ENCODE measurements at places on chromosomes 16 and 17. TPM values are rescaled to one million over a fixed set of nuclear protein-coding genes. Genes with fewer than 3 reads are reported as not detected.

DNA sequence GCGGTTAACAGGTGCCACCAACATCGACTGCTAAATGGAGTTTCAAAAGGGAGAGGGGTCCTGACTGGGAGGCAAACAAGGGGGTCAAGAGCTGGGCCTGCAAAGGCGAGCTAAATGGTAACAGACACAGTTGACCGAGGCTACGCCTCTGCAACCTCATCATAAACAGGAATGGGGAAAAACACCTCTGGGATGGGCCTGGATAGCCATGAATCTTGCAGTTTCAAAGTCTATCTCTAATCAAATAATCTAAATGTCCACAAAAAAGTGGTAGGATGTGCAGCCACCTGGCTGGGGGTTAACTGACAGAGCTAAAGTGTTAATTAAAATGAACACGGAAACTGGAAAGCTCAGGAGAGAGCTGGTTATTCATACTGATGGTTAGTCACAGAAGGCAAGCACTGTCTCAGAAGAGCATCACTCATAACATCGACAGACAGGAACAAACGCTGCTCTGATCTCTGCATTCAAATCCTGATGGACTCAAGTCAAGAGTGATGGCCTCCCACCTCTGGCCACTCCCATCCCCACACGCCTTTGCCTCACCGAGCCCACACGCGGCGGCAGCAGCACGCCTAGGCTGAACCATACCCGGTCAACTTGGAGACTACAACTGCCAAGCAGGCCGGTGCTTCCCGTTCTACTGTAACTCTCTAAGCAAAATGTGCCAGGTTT is 56.3 kb downstream of the CREBBP start:
- no peak overlapping the region for H3K27ac ChIP-seq
- H3K4me1 ChIP-seq: peaks cover 8% of the 10 kb centered on the region
- no peaks in the 10 kb centered on the region for H3K27me3 ChIP-seq

DNA sequence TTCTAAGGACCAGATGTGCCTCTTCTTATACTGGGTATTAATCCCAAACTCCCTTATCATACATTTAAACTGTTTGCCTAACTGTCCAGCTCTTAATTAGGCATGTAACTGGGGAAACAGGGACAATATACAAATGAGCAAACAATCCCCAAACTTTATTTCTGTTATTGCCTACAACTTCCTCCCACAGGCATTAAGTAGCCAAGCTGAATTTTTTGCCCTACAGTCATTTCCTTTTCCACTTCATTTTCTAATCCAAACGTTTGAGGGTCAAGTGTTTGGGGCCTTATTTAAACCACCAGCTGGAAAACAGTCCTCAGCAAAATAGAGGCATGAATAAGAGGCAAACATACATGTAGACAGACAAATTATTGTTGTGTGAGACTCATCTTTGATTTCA is 77.4 kb upstream of the CCL2 start:
- peaks cover 2% of the 10 kb centered on the region for H3K4me1 ChIP-seq
- H3K27me3 ChIP-seq: no peaks in the 10 kb centered on the region
- no peak overlapping the region for H3K4me3 ChIP-seq
- no peaks in the 10 kb centered on the region for H3K36me3 ChIP-seq

- no peaks in the 10 kb centered on the region for H3K27me3 ChIP-seq
- no peak for DNase-seq
- peaks cover 1% of the 10 kb centered on the region for H3K36me3 ChIP-seq
Measured at GRCh38 chr16:20847550-20847949, 41.2 kb downstream of the REXO5 start.

Gene SOST
- 21.7 TPM for total RNA-seq

GRCh38 chr17:72702998-72703397 is 389.5 kb downstream of the SLC39A11 start:
- H3K4me3 ChIP-seq: no peak overlapping the region
- H3K36me3 ChIP-seq: no peaks in the 10 kb centered on the region
- H3K27ac ChIP-seq: no peak overlapping the region
- no peak for DNase-seq

- no peak overlapping the region for H3K4me3 ChIP-seq
- no peaks in the 10 kb centered on the region for H3K27me3 ChIP-seq
- no peaks in the 10 kb centered on the region for H3K36me3 ChIP-seq
- peaks cover 8% of the 10 kb centered on the region for H3K4me1 ChIP-seq
Measured at GRCh38 chr16:89446136-89446974, 44.0 kb downstream of the ANKRD11 start.

Gene C17orf78
- total RNA-seq: not detected

- H3K4me3 ChIP-seq: no peak overlapping the region
- H3K27ac ChIP-seq: no peak overlapping the region
- H3K4me1 ChIP-seq: peaks cover 5% of the 10 kb centered on the region
- no peak for DNase-seq
Measured at GRCh38 chr16:53773150-53773846, 69.3 kb downstream of the FTO start.

GRCh38 chr16:10964891-10965326 is 20.5 kb downstream of the CLEC16A start:
- no peaks in the 10 kb centered on the region for H3K27me3 ChIP-seq
- H3K36me3 ChIP-seq: no peaks in the 10 kb centered on the region
- H3K4me3 ChIP-seq: no peak overlapping the region
- no peak overlapping the region for H3K27ac ChIP-seq
- no peaks in the 10 kb centered on the region for H3K4me1 ChIP-seq

Gene KRT33A
- not detected for total RNA-seq

GRCh38 chr17:21513012-21513570 is 136.9 kb downstream of the KCNJ12 start:
- H3K27ac ChIP-seq: no peak overlapping the region
- H3K4me1 ChIP-seq: no peaks in the 10 kb centered on the region
- no peak overlapping the region for H3K4me3 ChIP-seq
- peak; percentile 82 for DNase-seq
- H3K36me3 ChIP-seq: no peaks in the 10 kb centered on the region

Gene CAVIN1
- 569 TPM for total RNA-seq

GRCh38 chr16:89845417-89845816 is 17.1 kb downstream of the SPIRE2 start:
- H3K4me3 ChIP-seq: no peak overlapping the region
- no peak overlapping the region for H3K27ac ChIP-seq
- H3K36me3 ChIP-seq: no peaks in the 10 kb centered on the region
- no peak for DNase-seq
- H3K27me3 ChIP-seq: no peaks in the 10 kb centered on the region

Gene PDE6G
- total RNA-seq: 0.58 TPM

DNA sequence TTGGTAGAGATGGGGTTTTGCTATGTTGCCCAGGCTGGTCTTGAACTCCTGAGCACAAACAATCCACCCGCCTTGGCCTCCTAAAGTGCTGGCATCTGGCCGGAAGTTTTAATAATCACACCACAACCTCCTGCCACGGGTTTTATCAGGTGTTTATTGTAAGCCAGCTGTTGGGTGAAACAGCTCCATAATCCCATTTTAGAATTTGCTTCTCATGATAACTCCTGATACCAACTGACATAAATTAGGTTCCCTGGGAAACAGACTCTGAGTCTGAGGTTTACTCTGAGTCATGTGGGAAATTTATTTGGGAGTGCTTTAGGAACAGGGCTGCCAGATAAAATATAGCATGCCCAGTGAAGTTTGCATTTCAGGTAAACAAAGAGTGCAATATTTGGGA is 122.6 kb upstream of the MED13 start:
- H3K4me3 ChIP-seq: no peak overlapping the region
- no peaks in the 10 kb centered on the region for H3K27me3 ChIP-seq
- no peaks in the 10 kb centered on the region for H3K4me1 ChIP-seq
- no peak overlapping the region for H3K27ac ChIP-seq

Gene KIF19
- total RNA-seq: 5.1 TPM
